ENCODE measurements at places on chromosomes 3 and 15.
A peak's percentile ranks its signal among the peaks of the same experiment; 100 is the strongest.

GRCh38 chr3:183586477-183586876 lies 31.0 kb upstream of the KLHL6 start:
- peak; percentile 9 for DNase-seq

DNA sequence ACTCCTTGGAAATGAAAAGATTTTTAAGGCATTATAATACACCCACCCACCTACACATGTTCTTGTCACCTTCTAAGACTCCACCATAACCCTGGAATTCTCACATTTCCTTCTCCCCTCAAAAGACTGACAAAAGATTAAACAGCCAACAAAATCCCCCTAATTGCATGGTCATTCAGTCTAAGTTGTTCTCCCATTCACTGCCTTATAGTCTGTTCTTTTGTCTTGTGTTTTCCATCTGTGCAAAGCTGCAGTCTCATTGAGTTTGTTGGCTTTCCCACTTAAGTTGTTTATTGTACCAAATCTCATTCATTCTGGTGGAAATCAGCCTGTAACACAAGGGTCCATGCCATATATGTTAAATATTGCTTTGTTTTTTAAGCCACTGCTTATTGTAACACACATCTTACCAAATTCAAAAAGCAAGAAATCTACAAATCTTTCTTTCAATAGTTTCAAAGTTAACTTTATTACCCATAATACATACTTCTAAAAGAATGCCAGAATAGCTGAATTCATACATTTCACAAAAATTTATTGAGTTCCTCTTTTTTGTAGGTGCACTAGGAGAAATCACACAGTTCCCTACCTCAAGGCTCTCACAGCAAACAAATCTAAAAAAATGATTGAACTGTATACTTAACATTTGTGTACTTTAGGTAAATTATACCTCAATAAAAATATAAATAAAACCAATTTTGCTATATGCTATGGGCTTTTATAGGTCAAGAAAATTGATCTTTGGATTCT lies 2.4 kb upstream of the RCN2 start:
- no peak for DNase-seq

DNA sequence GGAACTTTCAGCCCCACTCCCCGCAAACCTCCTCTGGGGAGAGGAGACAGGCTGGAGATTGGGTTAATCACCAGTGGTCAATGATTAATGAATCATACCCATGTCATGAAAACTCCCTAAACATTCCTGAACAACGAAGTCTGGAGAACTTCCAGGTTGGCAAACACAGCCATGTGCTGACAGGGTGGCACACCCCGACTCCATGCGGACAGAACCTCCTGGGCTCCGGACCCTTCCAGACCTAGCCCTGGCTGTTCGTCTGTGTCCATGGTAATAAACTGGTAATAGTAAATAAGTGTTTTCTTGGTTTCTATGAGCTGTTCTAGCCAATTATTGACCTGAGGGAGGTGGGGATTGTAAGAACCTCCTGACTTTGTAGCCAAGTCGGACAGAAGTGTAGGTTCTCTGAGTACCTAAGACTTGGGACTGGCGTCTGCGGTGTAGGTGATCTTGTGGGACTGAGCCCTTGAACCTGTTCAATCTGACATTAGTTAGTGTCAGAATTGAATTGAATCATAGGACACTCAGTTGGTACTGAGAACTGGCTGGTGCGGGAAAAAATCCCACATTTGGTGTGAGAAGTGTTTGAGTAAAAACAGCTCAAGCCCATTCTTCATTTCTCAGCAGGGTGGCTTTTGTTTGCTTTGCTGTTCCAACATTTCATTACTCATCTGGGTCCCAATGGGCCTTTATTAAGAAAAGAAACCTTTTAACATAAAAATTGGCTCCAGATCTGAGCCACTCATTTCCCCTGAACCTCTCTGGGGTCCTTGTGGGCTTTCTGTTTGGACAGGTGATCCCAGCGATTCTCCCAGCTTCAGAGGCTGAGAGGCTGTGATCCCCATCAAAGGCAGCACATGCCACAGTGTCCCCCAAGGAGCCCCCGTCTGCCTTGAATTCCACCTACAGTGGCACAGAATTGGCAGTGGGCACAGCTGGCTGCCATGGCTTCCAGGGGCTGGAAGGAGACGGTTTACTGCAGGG lies 151.0 kb downstream of the TJP1 start:
- no peak for DNase-seq

- DNase-seq: no peak
These were observed 5.6 kb upstream of the AEN start for GRCh38 chr15:88615303-88616107.

Measured in stimulated activated CD4-positive, alpha-beta T cell treated with anti-CD3 and anti-CD28 coated beads, Interleukin-15, amount 100 ng/mL, for 24 hours (primary cell).